ENCODE measurements at places on chromosomes 2 and 18. TPM values are rescaled to one million over a fixed set of nuclear protein-coding genes. Genes with fewer than 3 reads are reported as not detected.

Gene MARCO
- total RNA-seq: 0.80 TPM

Gene IL1B
- total RNA-seq: 4.1 TPM

Gene NEU2
- not detected for total RNA-seq

Gene ICOS
- total RNA-seq: not detected

Gene UGT1A3
- 0.28 TPM for total RNA-seq

Gene CFAP53
- total RNA-seq: 0.36 TPM

Gene PLA2R1
- total RNA-seq: 6.2 TPM

Gene HS6ST1
- 30.8 TPM for total RNA-seq

Gene ALKAL2
- 0.44 TPM for total RNA-seq

Gene STAT4
- 0.88 TPM for total RNA-seq

Gene BOLL
- total RNA-seq: not detected

Gene CYTIP
- total RNA-seq: 1.3 TPM

Gene PAX3
- not detected for total RNA-seq

Gene NUP35
- total RNA-seq: 14.2 TPM

Gene ALK
- 0.04 TPM for total RNA-seq

Gene ASB18
- total RNA-seq: not detected

Gene GPC1
- 101 TPM for total RNA-seq

Gene SLC14A1
- 0.52 TPM for total RNA-seq

Gene DOK6
- 0.04 TPM for total RNA-seq

Gene RNF152
- 7.7 TPM for total RNA-seq

Gene MYO5B
- 29.6 TPM for total RNA-seq

Gene CPO
- total RNA-seq: not detected

Gene UGT1A9
- total RNA-seq: 0.08 TPM

Gene ERFE
- total RNA-seq: 0.44 TPM

Gene LYPD6B
- 3.2 TPM for total RNA-seq

Gene ZNF396
- 0.80 TPM for total RNA-seq

Gene ANKMY1
- 8.9 TPM for total RNA-seq

Gene LYPD6
- total RNA-seq: 0.96 TPM

Gene AOX1
- total RNA-seq: 5.2 TPM

Gene FSIP2
- 0.24 TPM for total RNA-seq

Gene UGT1A5
- total RNA-seq: 0.68 TPM

Gene RTP5
- total RNA-seq: not detected

Gene CRACDL
- 6.6 TPM for total RNA-seq

Gene DPP4
- 0.56 TPM for total RNA-seq

Gene LBX2
- total RNA-seq: 0.32 TPM

Gene VSNL1
- 65.6 TPM for total RNA-seq

Gene BMP10
- not detected for total RNA-seq

Gene IGFBP2
- total RNA-seq: 192 TPM

Gene CCL20
- 2.8 TPM for total RNA-seq

Gene LRP2
- total RNA-seq: not detected

Gene LINC00305
- not detected for total RNA-seq
